ENCODE measurements at places on chromosomes 3 and 15. TPM values are rescaled to one million over a fixed set of nuclear protein-coding genes. Genes with fewer than 3 reads are reported as not detected.
A peak's percentile ranks its signal among the peaks of the same experiment; 100 is the strongest.

DNA sequence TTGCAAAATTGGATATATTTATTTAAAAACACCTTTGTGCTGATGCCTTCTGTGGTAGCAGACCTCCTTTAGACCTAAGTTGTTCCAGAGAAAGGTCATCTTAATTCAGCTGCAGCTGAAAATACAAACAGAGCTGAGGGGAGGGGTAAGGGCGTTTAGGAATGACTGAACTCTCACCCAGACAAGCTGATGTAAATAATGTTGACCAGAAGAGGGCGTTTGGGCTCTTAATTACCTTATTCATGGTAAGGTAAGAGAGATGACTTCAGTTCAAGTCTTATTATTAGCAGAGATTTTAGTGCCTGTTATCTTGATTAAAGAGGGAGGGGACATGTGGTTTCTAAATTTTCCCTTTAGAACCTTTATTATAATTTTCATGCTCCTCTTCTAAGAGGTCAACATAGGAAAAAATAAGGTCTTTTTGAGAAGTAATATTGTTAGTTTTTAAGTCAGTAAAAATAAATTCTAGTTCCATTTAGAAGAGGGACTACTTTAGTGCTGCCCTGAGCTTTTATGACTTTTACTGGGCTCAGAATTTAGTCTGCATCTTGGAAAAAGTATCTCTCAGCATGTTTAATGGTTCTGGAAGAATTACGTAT lies 46.3 kb downstream of the GPR171 start:
- DNase-seq = no peak

- DNase-seq = no peak
Measured at GRCh38 chr3:37330466-37330865, 156.1 kb upstream of the LRRFIP2 start.

DNA sequence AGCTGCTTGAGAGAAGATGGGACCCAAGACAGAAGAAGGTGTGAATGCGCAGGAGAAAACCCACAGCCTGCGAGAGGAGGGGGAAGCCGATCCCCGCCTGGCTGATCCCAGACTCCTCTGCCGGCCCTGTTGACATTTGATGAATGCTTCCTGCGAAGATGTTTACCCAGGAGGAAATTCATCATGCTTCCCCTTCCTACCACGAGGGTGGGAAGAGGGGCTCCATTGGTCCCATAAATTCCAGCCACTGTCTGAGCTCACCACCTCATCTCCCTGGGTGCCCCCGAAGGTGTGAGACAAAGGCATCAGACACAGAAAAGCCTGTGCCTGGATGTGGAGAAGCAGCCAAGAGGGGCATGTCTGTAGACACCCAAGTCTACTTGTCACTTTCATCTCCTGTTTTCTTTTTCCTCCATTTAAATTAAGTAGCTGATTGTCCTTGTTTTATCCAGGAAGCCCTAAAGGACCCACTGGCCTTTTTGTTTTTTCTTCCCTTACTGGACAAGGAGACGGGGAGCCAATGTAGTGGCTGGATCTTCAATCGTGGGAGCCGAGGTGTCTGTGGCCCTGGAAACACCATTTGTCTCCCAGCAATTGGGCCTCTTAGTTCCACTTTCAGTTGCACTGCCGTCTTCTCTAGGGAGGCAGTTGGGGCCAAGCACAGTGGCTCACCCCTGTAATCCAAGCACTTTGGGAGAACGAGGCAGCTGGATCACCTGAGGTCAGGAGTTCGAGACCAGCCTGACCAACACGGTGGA lies 95.3 kb upstream of the HES1 start:
- DNase-seq = no peak

GRCh38 chr3:131804565-131805133 lies 230.2 kb downstream of the CPNE4 start:
- DNase-seq = no peak

- DNase-seq = no peak
Measured at GRCh38 chr3:111786922-111787321, 72.1 kb upstream of the PHLDB2 start.

DNA sequence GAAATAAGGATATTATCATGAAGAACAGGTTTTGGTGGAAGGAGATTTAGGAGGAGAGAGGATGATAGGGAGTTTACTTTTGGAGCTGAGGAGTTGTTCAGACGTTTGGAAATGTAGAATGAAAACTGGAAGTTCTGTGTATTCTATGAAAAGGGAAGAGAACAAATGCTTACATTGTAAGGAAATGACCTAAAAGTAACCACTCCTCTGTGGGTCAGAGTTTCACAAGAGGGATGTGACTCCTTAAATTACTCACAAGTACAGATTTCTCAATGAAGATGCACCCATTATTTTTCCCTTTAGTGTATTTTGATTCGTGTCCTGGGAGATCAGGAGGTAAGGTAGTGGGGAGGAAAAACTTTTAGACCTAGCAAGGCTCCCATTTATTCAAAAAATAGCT lies 4.0 kb downstream of the RNF13 start:
- DNase-seq = no peak

DNA sequence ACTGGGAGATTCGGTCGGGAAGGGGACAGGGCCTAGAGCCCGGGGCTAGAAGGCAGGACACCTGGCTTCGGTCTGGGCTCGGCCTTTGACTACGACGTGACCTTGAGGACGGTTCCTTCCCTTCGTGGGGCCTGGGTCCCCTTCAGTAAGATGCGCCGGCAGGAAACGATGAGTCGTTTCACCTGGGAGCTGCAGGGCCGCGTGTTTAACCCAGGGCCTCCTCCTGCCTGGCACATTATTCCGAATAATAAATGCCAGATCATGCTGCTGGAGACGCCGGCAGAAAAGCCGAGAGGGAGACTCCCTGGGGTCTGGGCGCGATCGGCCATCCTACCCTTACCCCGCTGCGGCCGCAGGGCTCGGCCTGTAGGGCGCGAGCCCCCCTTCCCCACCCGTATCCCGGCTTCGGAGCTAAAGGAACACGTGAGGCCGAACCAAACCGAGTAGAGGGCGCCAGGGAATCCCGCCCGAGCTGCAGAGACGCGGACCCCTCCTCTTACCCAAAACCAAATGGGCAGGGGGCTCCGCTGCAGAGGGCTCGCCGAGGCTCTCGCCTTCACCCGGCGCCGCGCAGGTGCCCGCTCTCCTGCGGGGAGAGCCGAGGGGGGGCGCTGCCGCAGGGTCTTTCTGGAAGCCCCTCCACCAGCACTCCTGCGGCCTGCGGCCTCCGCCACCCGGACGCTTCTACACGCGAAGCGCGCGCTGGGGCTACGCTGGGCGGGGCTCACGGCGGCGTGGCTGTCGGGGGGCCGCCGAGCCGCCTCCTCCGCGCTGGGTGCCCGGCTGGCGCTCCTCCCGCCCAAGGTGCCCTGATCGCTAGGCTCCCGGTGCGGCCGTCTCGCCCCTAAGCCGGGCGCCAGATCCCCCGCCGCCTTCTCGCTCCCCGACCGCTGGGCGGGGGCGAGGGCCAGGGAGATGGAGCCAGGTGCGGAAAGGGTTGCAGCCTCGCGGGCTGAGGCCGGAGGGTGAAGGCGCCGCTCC lies at the start of gene BDH1:
Gene BDH1, minus strand, starts transcription at position 688 of the 981 bp plus-strand sequence. CDS start 9,525 bp downstream, outside the sequence.
- peak; percentile 45 for DNase-seq

DNA sequence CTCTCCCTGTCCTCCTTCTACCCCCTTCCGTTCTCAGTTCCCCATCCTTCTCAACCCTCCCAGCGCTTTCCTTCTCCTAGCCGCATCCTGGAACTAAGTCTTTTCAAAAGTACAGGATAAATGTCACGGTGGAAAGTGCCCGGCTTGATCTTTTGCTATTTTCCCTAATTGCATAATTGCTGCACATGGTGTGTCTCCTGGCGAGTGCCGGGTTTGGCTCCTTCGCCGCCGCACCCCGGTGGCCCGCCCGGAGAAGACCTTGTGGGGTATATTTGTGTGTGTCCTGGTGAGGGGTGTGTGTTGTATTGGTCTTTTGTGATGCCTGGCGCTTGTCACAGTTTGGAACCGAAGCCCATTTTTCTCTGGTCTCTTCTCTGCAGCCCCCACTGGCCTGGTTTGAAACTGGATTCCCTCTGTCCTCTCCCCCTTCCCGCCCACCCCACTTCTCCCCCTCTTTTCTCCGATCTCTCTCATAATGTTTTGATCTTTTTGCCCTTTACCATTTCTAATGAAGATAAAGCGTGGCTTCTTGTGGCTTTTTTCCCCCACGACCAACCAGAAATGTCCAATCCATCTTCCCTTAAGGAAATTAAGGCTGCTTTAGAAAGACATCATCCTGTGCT lies 692 bp downstream of the UBE2E2 start:
- DNase-seq = peak; percentile 21

DNA sequence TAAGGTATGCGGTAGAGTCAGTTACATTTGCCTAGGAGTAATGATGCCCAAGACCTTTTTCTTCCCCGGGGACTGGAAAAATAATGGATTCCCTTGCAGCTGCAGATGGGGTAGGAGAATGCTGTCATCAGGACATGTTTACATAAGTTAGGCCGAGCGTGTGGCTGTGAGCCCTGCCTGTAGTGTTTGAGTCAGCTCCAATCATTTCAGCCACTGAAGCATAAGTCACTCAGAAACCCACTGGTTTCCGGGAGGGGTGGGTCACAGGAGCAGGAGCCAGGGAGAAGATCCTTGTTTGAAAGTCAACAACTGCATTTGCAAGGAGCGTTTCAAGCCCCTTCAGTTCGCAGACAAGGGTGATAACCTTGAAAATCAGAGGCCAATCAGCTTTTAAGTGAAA lies 562.3 kb downstream of the MCTP2 start:
- DNase-seq = no peak

DNA sequence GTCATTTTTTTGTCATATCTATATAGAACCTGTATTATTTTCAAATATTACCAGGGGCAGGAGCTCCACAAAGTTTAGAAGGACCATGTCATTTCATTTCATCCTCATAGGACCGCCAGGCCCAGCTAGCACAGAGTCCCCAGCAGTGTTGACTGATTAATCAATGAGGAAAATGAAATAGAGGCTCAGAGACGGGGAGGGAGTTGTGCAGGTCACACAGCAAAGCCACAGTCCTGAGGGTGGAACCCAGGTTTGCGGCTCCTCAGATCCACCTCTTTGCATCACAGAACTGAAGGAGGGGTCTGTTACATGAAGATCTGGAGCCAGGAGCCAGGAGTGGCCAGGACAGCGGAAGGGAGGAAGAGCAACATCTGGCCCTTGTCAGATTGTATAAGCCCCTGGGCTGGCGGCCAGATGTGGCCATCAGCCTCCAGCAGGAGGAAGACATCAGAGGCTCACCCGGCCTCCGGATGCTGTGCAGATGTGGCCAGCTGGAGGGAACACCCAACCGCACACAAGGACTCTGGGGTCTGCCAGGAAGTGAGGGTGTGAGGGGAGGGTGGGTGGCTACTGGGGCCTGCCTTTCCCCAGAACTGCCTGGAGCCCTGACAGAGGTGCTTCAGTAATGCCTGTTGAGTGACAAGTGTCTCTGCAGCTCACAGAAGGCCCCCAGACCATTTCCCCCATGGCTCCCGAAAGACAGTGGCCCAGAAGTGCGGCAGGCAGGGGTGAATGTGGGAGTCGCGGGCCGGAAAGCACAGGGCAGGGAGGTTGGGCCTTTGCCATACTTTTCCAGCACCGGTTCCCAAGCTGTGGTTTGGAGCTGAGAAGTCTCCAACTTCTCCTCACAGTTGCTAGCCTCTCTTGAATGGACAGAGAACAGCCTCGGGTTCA lies 21.3 kb downstream of the EFCC1 start:
- DNase-seq = no peak

GRCh38 chr3:81872566-81872965 lies 111.1 kb upstream of the GBE1 start:
- DNase-seq = no peak

DNA sequence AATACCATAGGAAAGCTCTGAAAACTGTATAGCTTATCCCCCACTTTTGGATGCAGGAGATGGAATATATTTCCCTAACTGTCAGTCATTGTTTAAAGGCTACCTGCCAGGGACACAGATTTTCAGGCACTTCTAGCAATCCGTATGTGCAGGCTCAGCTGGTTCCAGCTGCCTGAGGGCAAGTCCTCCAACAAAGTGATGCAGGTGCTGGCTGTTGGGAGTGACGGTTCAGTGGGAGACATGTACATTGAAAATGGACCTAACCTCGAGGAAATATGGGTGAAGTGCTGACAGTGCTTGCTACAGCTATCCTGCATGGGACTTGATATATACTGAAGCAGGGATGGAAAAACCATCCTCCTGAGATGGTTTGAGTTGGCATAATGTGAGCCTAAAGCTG lies 153.1 kb upstream of the GAP43 start:
- DNase-seq = no peak

- DNase-seq = no peak
Measured at GRCh38 chr15:69601711-69602504, 149.3 kb downstream of the RPLP1 start.

- no peak for DNase-seq
Measured at GRCh38 chr15:38554354-38554753, 10.3 kb downstream of the RASGRP1 start.

DNA sequence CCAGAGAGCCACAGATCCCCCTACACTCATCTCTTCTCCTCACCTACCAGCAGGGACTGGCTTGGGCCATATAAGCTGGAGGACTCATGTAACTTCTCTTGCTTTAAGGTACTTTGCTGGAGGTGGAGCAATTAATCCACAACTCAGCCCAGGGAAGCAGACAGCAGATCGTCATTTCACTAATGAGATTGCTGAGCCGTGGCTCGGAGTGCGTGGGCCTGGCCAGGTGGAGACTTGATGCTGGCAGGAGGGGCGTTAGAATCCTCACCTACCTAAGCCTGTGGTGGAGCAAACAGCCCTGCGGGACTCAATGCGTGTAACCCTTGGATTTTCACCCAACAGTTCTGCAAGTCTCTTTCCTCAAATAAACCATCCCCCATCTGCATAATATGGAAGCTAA lies 253.2 kb downstream of the RORA start:
- DNase-seq = no peak

GRCh38 chr3:196145468-196146262 lies 63.8 kb upstream of the TFRC start:
- DNase-seq = no peak

DNA sequence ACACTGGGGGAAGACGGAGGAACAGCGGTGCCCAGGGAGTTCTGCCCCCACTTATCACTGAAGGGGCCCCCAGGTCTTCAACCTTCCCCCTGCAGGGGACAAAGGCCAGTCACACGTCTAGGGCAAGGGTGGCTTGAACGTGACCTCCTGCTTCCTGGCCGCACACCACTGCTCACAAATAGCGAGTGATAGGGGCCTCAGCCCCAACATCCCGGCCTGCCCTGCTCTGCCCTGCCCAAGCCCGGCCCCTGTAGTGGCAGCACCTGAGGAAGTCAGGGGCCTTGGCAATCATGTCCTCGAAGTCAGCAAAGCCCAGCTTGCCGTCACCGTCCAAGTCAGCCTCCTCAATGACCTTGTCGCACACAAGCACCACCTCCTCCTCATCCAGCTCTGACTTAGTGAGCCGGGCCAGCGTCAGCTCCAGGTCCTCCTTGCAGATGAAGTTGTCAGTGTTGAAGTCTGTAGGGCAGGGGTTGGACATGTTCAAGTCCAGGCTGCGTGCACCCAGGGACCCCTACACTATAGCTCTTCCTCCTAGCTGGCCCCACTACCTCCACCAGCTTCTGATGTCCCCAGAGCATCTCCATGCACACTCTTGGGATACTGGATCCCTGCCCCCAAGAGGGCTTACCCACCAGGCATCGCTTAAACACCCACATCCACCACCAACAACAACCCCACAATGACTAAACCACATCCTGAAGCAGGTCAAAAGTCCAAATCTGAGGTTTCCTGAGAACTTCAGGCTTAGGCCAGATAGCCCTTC lies 13.3 kb downstream of the SH2D7 start:
- no peak for DNase-seq

POMGNT2 gene
- 9.7 TPM for total RNA-seq

TMEM158 gene
- 0.13 TPM for total RNA-seq

ITPKA gene
- total RNA-seq = 0.44 TPM

TRH gene
- total RNA-seq = not detected

KLHL6 gene
- total RNA-seq = 31.0 TPM

FANCD2OS gene
- not detected for total RNA-seq

LINS1 gene
- total RNA-seq = 31.0 TPM

CLSTN2 gene
- not detected for total RNA-seq

IL12A gene
- not detected for total RNA-seq

CFAP100 gene
- not detected for total RNA-seq

SLC30A4 gene
- 3.3 TPM for total RNA-seq

All from CD8-positive, alpha-beta memory T cell (primary cell).